ENCODE measurements at places on chromosomes 16 and 17. TPM values are rescaled to one million over a fixed set of nuclear protein-coding genes. Genes with fewer than 3 reads are reported as not detected.

GRCh38 chr17:65532101-65532890, 29.2 kb downstream of the AXIN2 start:
- no peak for DNase-seq

- DNase-seq: no peak
These were observed 166.5 kb downstream of the AXIN2 start for GRCh38 chr17:65394811-65395472.

DNA sequence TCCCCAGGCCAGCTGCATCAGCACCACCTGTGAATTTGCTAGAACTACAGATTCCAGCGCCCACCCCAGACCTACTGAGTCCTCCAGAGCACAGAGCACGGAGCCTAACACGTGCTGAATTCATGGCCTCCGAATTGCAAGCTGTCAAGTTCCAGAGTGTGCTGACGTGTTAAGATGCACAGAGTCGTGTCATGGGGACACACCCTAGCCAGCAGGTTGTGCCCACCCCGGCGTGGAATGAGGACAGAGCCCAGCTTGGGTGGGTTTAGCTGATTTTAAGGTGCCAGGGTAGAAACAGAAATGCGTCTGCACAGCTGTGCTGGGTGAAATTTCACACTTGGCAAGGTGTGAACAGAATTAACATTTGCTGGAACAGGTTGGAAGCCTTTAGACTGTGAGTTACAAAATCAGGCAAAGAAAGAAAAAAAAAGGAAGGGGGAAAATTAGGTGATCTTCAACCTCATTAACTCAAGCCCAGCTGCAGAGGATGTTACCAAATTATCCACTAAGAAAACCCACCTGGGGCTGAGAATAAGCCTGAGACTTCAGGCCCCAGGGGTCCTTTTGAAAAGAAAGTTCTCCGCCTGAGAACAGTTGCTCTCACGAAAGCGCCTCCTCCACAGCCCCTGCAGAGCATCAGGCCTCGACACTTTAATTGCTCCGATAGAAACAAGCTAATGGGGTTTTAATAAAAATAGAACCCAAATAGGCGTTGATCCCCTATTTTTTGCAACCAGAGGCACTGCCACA, 27.1 kb downstream of the GINS3 start:
- DNase-seq: no peak

TERB1 gene
- not detected for total RNA-seq

CD300H gene
- not detected for total RNA-seq

CACNA1G gene
- 0.15 TPM for total RNA-seq

GRCh38 chr17:35372846-35373533, 431 bp downstream of the SLFN11 start:
- peak; percentile 19 for DNase-seq

- peak; percentile 82 for DNase-seq
These were observed 21.4 kb downstream of the TTLL6 start for GRCh38 chr17:48795444-48796162.

DNA sequence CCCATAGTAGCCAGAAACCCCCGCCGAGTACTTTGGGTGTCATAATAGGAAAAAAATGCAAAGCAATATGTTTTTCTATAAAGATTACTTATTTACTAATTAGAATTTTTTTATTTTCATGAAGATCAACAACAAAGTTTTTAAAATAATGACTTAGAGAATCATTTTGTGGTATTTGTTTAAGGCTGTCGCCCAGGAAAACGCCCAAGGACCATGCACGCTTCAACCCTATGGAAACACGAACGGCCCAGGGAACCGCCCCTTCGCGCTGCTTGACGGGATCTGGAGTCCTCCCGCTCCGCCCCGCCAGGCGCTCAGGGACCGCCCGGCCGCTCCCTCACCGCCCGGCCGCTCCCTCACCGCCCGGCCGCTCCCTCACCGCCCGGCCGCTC, 408 bp upstream of the KPNA2 start:
- DNase-seq: no peak

DNA sequence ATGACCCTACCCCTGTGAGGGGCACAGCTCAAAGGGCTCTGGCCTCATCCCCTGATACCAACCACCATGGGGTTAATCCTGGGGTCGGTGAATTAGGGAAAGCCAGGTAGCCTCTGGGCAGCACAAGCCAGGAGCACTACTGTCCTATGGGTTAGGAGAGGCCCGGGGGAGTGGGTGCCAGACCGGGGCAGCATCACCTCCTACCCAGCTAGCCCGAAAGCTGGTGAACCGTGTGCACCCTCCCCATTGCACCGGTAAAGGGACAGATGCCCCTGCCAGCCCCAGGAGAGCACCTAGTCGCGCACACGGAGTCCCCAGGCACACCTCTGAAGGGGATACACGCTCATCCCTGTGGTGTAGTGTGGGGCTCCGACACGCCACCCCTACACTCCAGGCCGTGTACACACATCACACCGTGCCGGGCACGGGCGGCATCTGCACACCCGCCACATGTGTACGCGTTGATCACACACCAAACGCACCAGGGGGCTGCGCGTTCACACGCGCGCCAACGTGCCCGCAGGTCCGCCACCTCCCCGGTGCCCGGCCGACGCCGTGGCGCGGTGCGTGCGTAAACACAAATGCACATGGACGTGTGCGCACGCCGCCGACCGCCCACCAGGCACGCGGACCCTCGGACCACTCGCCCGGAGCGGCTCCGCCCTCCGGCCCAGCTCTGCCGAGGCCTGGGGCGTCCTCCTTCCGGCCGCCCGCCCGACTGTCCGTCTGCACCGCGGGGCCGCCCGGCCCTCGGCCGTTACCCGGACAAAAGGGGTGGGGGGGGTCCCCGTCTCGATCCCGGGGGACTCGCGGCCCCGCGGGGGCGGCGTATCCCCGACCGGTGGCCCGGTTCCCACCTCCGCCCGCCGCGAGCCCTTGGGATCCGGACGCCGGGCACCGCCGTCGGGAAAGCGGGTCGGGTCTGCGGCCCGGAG, 785 bp downstream of the UBALD1 start:
- DNase-seq: peak; percentile 31

DNA sequence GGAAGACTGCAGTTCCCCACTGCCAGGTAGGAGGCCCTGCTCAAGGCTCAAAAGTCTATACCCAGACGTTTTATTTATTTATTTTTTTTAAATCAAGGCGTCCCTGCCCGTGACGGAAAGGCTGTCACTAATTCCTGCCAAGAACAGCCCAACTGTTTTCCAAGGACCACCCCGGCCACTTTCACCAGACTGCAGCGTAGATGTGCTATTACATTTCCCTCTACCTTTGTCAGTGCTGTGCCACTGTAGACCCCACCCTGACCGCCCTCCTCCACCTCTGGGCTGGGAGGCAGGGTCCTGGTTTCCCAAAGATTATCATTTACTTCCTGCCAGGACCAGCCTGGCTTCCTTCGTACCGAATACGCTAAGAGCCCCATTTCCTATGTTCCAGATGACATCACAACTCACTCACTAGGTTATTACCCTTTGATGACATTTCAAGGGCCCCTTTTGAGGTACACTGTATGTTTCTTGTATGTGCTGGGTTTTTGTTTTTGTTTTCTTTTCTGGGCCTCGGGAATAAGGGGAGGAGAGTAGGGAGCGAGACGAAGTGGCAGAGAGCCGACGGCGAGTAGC, 6.3 kb upstream of the RNF227 start:
- no peak for DNase-seq

ACADVL gene
- 491 TPM for total RNA-seq

GRCh38 chr17:81513372-81513752, 763 bp upstream of the ACTG1 start:
- peak; percentile 58 for DNase-seq

PIMREG gene
- total RNA-seq: 87.3 TPM

CACNG1 gene
- total RNA-seq: not detected

GNG13 gene
- not detected for total RNA-seq

- peak; percentile 84 for DNase-seq
These were observed 26.1 kb upstream of the ABCA8 start for GRCh38 chr17:68981288-68981687.

DNA sequence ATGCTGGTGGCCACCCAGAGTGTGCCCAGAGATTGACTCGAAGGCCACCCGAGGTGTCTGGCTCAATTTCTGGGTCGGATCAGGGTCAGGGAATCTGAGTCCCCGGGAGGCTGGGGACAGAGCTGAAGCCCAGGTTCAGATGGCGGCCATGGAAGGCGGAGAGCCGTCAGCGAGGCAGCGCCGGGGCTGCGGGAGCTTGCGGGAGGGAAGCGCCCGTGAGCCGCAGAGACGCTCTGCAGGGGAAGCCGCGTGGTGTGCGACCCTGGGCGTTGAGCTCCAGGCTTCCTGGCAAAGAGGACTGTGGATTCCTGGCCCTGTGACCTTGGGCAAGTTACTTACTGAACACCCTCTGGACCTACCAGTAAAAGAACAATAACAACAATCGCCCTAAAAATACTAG, 518 bp upstream of the SPATA22 start:
- DNase-seq: no peak

ATP2C2 gene
- total RNA-seq: not detected

DNA sequence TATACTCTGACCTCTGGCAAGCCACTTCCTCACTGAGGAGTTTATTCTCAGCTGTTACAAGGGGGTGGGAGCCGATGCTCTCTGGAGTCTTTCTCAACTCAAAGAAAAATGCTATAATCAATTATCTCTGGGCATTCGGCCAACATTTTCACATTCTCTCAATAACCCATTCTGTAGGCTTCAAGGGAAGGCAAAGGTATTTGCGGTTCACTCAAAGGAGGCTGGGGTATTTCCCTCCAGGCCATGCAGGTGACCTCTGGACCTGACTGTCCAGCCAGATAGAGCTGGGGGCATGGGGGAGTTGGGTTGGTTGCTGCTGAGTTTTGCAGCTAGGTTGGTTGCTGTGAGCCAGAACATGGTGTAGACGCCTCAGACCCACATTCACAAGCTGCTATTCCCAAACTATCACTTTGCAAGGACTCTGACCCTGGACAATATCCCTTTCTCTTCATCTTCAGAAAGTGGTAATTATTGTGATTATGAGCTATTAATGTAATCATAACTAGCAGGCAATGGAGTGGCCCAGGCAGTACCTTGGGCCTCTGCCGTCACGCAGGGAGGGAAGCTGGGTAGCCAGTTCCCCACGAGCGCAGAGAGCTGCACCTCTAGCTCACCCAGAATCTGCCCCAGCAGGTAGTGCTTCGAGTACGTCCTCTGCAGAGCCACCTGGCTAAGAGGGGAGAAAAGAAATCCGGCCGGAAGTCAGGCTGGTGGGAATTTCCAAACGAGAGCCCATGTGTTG, 42.1 kb downstream of the AIPL1 start:
- DNase-seq: peak; percentile 18

DNA sequence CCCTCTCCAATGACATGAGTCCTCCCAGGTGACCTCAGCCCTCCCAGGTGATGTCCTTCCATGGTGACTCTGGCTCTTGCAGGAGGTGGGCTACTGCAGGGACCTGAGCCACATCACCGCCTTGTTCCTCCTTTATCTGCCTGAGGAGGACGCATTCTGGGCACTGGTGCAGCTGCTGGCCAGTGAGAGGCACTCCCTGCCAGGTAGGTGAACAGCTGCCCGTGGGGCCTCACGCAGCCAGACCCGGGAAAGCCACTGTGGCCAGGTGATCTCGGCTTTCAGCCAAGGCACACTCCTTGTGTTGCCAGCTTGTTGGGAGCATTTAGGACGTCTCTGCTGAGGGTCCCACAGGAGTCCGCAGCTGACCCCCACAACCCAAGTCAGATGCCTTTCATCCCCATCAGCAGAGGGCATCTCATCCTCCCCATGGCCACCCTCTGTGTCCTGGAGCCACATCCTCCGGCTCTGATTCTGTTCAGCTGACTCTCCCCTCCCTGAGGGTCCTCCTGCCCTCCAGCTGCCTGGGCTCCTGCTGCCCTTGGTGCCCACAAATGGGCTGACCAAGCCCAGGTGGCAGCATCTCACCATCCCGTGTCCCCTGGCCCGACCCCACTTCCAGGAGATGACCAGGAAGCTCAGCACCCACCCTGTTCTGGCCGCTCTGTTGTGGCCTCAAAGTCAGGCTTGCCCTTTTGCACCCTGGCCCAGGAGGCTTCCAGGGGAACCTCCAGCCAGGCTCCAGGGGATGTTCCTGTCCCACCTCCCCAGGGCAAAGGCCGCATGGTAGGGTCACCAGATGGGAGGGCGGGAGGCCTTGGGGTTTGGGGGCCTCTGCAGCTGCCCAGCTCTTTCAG, 20.1 kb downstream of the USP6 start:
- no peak for DNase-seq

PRDM7 gene
- not detected for total RNA-seq

DNA sequence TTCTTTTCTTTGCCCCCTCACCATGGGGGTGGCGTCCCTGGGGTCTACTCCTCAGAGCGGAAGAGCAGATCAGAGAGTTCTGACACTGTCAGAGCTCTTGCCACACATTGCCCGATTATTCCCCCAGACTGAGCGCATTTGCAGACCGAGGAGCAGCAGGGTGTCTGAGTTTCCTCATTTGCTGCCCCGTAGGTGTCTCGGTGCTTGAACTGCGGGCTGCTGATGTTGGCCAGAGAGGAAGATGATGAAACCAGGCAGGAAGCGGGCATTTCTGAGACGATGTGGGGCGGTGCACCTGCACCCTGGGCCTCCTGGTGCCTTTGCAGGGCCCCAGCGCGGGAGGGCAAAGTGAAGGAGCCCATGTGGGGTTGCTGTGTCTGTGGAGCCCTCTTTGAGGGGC, 55.2 kb downstream of the ARSG start:
- DNase-seq: no peak

- DNase-seq: peak; percentile 65
These were observed at the start of gene SYT17 for GRCh38 chr16:19167710-19168370. Gene SYT17, plus strand, starts transcription at chr16:19168240. Its CDS starts 407 bp downstream, at chr16:19168647.

KRT9 gene
- not detected for total RNA-seq

DNA sequence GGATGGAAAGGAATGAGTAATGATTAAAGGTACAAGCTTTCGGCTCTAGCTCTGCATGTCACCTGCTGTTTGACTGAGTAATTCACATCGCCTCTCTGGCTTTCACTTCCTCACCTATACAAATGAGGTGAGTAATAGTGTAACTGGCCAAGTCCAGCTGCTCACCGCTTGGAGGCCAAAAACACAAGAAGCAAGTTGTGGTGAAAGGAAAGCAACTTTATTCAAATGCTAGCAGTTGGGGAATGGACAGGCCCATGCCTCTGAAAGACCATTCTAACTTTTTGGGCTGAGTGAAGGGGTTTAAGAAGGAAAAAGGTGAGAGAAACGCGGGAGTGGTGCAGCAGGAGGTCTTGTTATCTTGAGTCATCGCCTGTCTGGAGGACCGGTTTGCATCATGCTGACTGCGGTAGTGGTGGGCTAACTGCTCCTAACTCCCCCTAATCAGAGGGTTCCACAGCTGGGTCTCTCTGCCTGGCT, 45.7 kb upstream of the CSNK2A2 start:
- DNase-seq: no peak

Measured in M059J (cell line).